ENCODE measurements at places on chromosomes 7 and 10. TPM values are rescaled to one million over a fixed set of nuclear protein-coding genes. Genes with fewer than 3 reads are reported as not detected.

GSAP gene
- 4.9 TPM for total RNA-seq

ASB10 gene
- not detected for total RNA-seq

NUTM2B gene
- total RNA-seq: 0.51 TPM

TRPV5 gene
- 0.09 TPM for total RNA-seq

ZNF37A gene
- 25.3 TPM for total RNA-seq

CNPY1 gene
- total RNA-seq: not detected

NPFFR1 gene
- 0.02 TPM for total RNA-seq

PDE6C gene
- not detected for total RNA-seq

ABCA13 gene
- total RNA-seq: not detected

GPR146 gene
- 2.7 TPM for total RNA-seq

IFIT1B gene
- not detected for total RNA-seq

ZPBP gene
- total RNA-seq: not detected

PPIA gene
- total RNA-seq: 1,316 TPM

TBC1D12 gene
- 2.3 TPM for total RNA-seq

TFR2 gene
- total RNA-seq: 5.8 TPM

RBM28 gene
- 52.3 TPM for total RNA-seq

CXCL12 gene
- not detected for total RNA-seq

OR2A42 gene
- not detected for total RNA-seq

ITIH5 gene
- total RNA-seq: not detected

CPN1 gene
- total RNA-seq: not detected

GPR85 gene
- not detected for total RNA-seq

DNAJB12 gene
- total RNA-seq: 25.2 TPM

PNLIP gene
- total RNA-seq: not detected

TSC22D4 gene
- total RNA-seq: 113 TPM

CALD1 gene
- total RNA-seq: 10.8 TPM
